ENCODE measurements at places on chromosomes 5 and 9.

DNA sequence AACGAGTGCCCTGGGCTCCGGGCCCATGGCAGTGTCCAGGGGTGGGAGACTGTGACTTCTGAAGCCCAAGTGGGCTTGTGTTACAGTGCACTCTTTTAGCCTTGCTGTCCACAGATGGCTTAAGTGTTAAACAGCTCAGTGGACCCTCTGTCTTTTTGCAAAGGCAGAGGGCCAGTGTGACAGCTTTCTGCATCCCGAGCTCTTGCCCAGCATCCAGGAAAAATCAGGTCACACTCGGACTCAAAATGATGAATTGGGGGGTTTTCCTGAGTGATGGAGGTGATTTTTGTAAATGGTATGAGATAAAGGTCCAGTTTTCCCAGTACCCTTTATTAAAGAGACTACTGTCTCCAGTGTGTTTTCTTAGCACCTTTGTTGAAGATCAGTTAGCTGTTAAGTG is 321.3 kb upstream of the GRAMD2B start:
- DNase-seq = no peak

GRCh38 chr9:88477300-88477751 is 57.7 kb upstream of the NXNL2 start:
- DNase-seq = peak; percentile 5

GRCh38 chr5:83354958-83355357 is 116.6 kb upstream of the VCAN start:
- DNase-seq = no peak

- DNase-seq = no peak
These were observed 19.2 kb upstream of the PLIN2 start for GRCh38 chr9:19146441-19147024.

DNA sequence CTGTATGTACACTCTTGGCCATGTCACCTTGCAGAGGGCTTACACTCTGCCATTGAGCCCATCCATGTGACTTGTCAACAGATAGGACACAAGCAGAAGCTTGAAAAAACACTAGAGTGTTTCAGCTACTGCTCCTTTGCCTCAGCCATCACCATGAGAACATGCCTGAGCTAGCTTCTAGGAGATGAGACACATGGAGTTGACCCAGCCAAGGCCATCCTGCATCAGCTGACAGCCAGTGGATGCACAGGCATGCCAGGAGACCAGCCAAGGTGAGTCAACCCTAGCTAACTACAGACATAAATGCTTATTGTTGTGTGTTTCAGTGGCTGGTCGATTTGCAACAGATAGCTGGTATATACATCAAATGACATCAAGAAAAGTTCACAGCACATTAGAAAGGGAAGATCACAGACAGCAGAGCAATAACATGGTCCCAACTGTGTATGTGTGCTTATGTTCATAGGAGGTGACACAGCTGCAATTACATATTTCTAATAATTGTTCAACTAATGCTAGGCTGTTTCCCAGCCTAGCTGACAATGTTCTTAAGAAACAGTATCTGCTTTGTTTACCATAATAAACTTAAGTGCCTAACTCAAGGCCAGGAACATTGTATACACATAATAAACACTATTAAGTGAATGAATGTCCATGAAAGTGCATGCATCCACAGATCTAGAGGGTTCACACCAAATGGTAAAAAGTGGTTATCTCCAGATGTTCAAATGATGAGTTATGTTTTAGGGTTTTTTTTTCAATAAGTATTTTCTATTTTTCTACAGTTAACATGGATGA is 105.7 kb downstream of the SPOCK1 start:
- no peak for DNase-seq

- DNase-seq = peak; percentile 79
These were observed 208.1 kb upstream of the PIK3R1 start for GRCh38 chr5:68007451-68007850.

GRCh38 chr5:132489871-132490483 is 596 bp downstream of the IRF1 start:
- peak; percentile 61 for DNase-seq

DNA sequence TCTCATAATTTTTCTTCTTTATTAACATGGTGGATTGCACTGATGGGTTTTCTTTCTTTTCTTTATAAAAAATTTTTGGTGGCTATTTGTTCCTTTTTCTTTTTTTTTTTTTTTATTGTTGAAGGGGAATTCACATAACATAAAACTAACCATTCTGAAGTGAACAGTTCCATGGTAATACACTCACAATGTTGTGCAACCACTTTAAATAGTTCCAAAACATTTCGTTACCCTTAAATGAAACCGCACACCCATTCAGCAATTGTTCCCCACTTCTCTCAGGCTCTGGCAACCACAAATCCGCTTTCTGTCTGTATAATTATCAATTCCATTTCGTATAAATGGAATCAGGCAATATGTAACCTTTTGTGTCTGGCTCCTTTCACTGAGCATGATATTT is 11.7 kb upstream of the SETX start:
- peak; percentile 65 for DNase-seq

DNA sequence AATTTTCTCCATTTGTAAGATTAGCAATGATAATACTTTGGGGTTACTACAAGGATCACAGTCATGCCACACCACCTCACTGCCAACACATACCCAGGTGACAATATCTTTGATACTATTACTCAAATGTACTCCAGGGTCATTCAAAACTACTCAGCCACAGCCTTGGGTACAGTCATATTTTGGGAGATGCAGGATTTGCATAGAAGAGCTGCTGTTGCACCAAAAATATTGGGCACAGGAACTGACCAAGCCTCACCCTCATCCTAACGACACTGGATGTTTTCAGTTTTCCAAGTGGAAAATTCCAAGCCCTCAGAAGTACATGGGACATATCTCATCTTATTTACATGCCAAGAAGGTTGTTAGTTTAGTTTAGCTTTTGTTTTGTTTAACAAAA is 120.9 kb upstream of the C6 start:
- DNase-seq = no peak

DNA sequence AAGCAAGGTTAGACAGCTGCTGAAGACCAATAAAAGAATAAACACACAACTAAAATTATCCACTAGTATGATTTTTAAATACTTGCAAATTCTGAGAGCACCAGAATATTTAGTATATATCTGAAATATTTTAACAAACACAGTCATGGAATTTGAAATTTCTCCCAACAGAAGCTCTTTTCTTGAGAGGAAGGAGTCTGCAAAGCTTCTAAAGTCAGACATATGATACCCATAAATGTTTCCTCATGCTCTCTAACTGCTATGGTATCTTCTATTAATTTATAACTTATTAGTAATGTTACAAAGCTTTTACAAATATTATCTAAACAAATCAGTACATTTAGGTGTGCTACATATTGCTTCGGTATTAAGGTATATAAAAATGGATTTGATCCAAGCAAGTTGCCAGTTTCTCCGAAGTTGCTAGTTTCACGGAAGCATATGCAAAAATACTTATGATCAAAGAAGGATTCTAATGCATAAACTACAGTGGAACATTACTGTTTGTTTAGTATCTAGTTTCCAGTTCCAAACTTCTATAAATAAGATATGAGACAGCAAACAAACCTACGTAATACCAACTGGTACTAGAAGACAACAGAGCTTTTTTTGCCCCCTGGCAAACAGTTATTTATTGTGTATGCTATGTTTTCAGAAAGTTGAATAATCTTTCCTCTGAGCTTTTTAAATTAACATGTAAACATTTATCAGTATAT is 22.0 kb downstream of the FNIP1 start:
- no peak for DNase-seq

GRCh38 chr5:172420235-172420939 is 33.9 kb downstream of the SH3PXD2B start:
- DNase-seq = peak; percentile 76

- no peak for DNase-seq
These were observed 84.3 kb upstream of the GRHPR start for GRCh38 chr9:37338218-37338617.

DNA sequence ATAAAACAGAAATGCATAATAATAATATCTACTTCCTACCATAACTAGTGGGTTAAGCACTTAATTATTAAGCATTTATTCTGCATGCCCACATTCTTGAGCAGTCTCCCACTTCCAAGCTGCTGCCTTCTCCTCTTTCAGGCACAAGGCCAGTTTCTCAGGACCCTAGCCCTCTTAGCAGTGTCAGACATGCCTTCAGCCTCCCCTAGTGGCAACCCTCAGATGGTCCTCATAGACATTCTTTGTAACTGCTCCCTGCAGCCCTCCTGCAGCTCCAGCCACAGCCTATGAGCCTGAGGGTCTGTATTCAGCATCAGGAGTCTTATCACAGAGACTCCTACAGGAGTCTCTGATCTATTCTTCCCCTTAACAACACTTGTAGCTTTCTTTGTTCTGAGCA is 3.9 kb downstream of the IL9 start:
- no peak for DNase-seq

GRCh38 chr9:94937214-94937903 is 210.9 kb downstream of the AOPEP start:
- DNase-seq = peak; percentile 46

DNA sequence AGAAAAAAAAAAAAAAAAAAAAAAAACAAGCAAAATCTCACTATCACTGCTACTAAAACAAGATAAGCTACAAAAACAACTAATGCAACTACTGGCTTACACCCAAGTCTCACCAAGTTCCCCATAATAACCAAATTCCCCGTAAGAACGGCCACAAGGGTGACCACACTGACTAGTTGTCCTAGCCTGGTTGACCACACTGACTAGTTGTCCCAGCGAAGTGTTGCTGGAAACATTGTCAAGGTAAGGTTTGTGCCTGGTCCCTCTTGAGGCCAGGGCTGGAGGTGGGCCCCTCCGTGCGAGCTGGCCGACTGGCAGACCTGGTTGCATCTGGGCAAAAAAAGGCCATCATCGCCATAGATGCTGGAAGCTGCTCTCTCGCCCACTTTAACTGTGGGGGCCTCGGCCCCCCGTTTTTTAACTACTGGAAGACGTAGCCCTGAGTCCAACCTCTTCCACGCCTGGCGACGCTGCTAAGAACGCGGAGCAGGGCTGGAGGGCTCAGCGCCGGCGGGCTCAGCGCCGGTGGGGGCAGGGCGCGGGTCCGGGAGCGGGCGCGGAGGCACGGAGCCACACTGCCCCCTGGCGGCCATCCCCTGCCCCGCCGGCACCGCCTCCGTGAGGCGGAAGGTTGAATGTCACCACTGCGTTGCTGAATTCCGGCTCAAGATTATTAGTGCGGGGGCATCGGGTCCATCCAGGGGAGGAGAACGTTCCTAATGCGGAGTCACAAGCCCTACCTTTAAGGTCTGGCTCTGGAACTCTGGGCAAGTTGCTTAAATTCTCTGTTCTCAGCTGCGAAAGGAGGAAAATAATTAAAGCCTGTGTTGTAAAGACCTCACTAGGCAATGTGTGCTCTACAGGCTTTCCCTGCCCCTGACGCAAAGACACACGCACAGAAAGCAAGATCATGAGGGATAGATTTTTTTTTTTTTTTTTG is 84.0 kb downstream of the HSD17B3 start:
- peak; percentile 81 for DNase-seq

DNA sequence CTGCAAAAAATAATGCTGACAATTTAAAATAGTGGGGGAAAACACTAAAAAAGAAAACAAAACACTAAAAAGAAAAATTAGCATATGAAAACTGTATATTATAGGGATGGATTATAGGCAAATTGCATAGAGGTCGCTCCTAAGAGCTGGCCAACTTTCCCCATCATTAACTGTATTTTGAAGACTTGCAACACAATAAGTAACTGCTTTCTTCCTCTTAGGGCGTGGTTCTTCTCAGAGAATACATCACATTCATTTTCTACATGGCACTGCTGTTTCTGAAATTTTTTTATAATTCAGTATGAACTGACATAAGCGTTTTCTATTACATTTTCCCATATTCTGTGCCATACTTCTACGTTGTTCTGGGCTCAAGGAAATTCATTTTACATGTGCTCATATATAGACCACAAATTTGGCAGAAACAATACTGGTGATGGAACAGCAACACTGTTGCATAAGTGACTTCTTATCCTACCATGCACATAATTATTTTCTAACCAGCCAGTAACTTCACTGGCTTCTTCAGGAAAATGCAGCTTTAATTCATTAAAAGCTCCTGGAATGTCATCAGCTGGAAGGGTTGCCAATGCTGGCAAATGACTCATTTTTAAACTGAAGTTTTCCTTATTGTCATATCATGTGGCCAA is 171.2 kb upstream of the DMAC1 start:
- DNase-seq = no peak

- DNase-seq = no peak
These were observed 312.1 kb downstream of the TMEM232 start for GRCh38 chr5:110414360-110414759.

DNA sequence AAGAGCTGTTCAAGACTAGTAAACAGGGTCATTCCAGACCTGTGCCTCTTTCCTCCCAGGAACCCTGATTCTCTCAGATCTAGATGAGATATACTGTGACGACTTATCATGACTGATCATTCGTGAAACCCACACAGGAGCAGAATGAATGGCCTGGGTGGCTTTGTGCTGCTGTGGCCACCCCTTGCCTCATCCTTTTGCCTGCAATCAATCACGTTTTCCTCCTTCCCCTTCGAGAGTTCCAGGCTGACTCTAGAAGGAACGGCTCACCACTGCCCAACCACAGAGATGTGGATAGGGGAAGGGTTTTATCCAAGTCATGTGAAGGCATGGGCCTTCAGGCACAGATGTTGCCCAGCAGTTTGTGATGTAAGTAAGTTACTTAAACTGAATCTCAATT is 5.8 kb downstream of the ANXA6 start:
- DNase-seq = peak; percentile 97

- DNase-seq = no peak
These were observed 53.0 kb upstream of the RETREG1 start for GRCh38 chr5:16669776-16670175.

GRCh38 chr5:125541085-125541484 is 794.6 kb upstream of the ZNF608 start:
- no peak for DNase-seq

GRCh38 chr9:126096340-126096739 is 230.3 kb upstream of the MVB12B start:
- DNase-seq = no peak

GRCh38 chr5:78568212-78568611 is 80.4 kb downstream of the LHFPL2 start:
- DNase-seq = no peak
